CD4-positive, alpha-beta T cell treated with Interleukin-21 for 1 hour (primary cell): ENCODE measurements at places on chromosomes 2 and 18.

DNA sequence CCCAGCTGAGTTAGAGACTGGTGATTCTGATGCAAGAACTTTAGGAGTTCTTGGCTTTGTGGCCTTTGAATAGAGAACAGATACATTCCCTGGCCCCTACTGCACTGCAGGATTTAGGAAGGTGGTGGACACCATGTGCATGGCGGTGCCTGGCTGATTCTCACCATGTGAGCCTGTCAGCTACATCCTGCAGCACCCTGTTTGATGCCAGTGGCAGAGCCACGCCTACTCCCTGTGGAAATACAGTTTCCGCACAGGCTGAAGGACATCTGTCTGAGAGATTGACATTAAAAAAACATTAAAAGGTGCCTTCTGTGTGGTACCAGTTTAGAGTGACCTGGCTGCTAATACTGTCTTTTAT lies 50.0 kb downstream of the KCNE4 start:
- no peak for DNase-seq

- no peak for DNase-seq
Measured at GRCh38 chr2:72128059-72128842, 19.4 kb downstream of the CYP26B1 start.

GRCh38 chr2:205936446-205936845 lies 149.5 kb downstream of the INO80D start:
- no peak for DNase-seq

DNA sequence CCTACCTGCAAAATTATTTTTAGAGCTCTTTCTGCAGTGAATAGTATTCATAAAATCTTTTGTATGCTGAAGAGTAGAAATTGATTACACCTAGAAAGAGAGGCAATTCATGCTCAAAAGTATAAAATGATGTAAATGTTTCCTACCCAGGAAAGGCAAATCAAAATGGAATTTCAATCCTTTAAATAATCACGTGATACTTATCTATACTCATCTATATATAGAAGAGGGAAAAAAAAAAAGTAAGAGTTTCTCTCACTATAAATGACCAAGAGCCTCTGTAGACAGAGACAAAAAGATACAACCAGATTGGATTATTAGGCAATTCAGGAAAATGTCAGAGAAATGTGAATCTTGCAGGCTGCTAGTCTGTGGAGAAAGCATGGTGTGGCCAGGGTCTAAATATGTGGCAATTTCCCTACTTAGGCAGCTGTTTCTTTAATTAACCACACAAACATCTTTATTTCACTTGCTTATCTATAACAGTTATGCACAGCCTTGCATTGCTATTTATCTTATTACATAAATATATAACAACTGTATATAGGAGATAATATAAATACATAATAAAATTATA lies 39.5 kb downstream of the METTL8 start:
- DNase-seq = no peak

GRCh38 chr2:109393662-109393972 lies 220.1 kb downstream of the SEPTIN10 start:
- DNase-seq = no peak

DNA sequence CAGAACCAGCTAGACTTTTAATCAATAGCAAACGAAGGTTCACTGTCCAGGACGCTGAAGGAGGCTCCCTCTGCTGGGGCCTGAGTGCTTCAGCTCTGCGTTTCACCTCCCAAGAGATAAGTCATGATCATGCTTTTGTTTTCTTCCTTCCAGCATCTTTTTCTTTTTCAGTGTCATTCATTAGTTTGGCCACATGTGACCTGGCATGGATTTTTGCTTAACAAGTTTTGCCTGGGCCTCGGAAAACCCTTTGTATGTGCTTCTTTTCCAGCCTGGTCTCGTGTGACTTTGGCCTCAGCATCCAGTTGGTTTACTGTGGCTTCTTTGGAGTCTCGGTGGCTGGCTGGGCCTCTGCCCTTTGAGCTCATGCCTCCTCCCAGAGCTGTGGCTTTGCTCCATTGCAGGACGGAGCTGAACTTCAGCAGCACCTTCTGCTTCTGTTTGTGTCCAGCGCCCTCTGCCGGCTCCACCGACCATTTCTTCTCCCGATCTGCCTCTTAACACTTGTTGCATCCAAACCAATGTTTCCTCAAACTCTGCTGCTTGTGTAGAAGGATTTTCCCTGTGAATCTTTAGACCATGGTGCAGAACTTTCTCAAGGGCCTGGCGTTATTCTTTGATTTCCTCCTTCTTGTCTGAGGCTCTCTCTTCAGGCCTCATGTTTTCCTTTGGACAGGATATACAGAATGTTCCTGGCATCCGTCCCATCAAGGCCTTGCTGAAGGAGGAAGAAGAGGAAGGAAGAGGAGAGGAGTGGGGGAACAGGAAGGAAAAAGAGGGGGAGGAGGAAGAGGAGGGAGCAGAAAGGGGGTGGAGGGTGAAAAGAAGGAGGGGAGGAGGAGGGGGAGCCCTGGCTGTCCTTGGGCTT lies 23.6 kb upstream of the HES6 start:
- DNase-seq = peak; percentile 75

DNA sequence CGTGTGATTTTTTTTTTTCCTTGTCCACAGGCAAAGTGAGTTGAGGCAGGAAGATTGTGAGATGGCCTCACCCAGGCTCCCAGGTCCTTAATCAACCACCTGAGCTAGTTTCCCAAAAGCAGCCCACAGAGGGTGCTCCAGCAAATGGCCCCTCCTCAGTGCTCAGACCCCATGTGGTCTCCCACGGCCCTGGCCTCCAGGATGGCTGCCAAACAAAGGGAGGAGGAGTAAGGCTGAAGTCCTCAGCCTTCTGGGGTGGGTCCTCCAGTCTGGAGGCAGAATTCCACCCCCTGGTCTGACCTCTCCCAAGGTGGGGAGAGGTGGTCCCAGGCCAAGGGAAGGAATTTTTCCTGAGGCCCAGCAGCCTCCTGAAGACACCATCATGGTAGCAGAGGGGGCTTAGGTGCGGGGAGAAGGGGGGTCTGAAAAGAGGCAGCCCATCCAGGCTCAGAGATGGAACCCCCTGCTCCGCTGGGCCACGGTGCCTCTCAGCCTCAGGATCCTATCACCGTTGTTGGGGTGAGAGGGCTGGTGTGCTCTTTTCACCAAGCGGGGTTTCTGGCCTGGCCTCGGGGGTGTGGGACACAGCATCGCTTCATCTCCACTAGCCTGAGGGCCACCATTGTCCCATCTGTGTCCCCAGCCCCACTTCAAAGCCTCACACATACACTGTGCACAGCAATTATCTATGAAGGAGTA lies 2.3 kb downstream of the NGEF start:
- DNase-seq = no peak

DNA sequence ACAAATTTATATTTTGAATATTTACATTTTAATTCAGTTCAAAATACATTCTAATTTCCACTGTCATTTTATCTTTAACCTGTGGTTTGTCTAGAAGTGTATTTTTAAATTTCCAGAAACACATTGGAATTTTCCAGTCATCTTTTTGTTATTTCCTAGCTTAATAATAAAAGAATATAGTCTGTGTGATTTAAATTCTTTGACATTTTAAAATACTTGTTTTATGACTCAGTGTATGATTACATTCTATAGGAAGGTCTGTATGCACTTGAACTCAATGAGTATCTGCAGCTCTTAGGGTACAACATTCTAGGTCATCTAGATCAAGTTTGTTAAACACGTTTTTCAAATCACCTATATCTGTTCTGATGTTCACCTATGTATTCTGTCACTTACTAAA lies 88.3 kb upstream of the MBOAT2 start:
- no peak for DNase-seq

DNA sequence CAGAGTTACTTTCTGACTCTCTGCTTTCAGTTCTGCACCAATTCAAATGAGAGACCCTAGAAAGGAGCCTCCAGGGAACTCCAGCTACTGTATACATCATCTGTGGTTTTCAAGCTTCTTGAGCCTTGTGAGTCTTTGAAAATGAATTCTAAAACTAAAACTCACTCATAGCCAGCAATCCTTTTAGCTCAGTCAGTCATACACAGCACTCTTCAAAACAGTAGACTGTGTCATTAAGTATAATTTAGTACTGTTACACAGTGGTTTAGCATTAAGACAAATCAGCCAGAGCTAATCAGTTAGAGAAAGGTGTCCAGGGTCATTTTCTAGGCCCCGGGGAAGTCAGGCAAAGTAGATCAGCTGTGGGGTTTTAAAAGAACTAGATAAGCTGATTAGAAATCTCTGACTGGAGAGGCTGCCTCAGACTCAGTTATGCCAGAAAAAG lies 322.1 kb upstream of the THUMPD2 start:
- DNase-seq = no peak

DNA sequence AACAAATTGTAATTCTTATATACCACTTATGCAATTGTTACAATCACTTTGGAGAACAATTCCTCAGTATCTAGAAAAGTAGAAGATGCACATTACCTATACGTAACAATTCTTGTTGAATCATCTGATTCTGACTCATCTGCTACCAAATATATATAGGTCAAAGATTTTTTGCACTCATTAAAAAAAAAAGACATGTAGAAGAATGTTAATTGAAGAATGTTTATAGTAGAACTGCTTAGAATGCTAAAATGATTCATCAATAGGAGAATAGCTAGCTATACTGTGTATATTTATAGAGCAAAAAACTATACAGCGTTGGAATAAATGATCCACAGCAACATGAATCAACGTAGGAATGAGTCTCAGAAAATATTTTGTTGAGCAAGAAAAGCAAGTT lies 29.5 kb upstream of the STAT1 start:
- DNase-seq = no peak

DNA sequence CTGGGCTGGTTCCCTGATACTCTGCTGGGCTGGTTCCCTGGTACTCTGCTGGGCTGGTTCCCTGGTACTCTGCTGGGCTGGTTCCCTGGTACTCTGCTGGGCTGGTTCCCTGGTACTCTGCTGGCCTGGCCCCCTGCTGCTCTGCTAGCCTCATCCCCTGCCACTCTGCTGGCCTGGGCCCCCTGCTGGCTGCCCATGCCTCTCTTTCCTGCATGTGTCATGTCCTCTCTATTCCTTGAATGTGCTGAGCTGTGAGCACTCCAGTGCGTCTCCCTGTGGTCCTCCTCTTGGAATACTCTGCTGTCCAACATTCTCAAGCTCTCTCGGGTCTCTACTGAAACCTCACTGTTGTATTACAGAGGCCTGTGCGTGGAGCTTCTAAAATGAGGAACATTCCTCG lies 216.3 kb downstream of the RNF144A start:
- DNase-seq = no peak

GRCh38 chr18:45480219-45481015 lies 134.9 kb upstream of the SLC14A2 start:
- no peak for DNase-seq

GRCh38 chr18:39751161-39751560 lies 2185.6 kb upstream of the CELF4 start:
- no peak for DNase-seq

DNA sequence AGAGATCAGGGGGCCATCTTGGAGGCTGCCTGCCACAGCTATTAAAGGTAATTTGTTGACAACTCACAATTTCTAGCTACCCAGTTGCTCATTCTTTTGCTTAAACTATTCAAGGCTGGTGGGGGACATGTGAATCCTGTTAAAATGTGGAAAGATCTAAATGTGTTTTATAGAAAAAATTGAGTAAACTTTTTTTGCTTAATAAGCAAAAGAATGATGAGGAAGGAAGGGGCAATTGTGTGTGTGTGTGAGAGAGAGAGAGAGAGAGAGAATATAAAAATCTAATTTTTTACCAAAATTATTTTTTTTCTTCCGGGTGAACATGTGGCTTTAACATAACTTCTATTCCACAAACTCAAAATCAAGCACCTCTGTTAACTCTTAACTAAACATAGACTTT lies 5.2 kb upstream of the IL1RL1 start:
- DNase-seq = no peak

GRCh38 chr2:47315475-47315874 lies 87.5 kb upstream of the MSH2 start:
- DNase-seq = no peak

- no peak for DNase-seq
Measured at GRCh38 chr2:73202156-73203054, at the start of gene NOTO. Gene NOTO, plus strand, starts transcription at chr2:73202574. Its CDS starts 93 bp downstream, at chr2:73202667.

DNA sequence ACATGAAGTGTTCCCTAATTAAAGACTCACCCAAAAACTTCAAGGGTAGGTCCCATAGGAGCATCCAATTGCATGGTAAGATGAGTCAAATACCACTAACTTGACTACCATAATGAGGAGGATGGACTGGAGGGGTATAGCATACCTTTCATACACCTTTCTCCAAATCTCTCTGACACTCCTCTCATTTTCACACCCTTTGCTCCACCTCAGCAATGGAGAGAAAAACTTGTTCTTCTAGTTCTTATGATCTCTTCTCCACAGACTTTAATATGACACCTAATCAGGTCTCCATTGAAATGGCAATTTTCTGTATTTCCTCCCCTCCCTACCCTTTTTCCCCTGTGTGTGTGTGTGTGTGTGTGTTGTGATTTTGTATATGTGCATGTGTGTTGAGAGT lies 41.1 kb upstream of the MAP2 start:
- no peak for DNase-seq

DNA sequence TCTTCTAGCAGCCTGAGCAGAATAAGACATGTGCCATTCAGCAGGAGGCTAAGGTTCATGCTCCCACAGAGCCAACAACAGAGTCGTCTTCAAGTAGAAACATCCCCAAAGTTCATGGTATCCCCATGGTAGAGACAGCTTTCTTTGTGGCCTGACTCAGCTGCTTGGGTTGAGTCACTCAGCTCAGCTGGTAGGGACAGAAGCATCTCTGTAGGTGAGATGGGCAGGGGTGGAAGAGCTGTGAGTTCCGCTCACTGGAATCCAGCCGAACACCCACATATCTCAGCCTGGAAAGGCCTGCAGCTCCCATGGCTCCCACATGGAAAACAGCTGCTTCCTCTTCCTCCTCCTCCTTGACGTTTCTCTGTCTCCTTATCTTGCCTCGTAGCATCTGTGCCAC lies 792.7 kb downstream of the RNF144A start:
- no peak for DNase-seq

DNA sequence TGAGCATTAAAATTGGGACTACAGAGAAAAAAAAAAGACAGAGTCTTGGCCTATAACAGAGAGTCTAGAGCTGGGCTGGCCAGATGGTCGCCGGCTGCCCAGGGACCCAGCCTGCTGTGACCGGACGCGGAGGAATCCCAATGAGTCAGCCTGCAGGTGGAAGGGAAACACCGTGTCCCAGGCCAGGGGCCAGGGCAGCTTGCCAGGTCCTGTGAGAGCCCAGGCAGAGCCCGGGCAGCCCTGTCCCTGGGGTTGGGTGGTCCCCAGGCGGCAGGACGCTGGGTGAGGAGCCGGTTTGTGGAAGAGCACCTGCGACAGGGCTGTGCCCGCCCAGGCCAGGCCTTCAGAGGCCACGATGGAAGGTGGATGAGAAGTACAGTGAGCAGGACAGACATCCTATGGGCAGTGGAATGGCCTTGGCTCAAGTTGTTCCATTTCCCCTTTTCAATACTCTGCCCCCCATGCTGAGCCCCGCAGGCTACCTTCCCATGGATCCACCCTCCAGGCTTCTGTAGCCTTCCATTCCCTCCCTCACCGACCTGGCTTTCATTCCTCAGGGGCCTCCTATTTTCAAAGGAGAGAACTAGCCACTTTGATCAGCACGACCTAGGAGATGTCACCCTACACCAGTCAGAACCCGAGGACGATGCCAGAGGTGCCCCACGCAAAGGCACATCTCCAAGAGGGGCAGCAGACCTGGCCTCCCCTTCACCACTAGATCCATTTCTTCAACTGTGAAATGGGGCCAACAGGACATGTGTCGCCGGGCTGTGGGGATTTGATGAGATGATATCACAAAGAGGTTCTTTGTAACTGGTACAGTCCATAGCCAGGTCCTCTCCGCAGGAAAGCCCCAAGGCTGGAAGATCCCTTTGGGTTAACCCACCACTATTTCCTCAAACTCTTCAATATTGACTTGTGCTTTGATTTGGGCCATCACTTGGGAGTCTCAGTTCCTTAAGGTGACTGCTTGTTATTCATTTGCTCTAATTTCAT lies 87.5 kb downstream of the POLR1A start:
- no peak for DNase-seq
